Cardiac ventricle fibroblast (primary cell): ENCODE measurements at places on chromosomes 2 and 18. TPM values are rescaled to one million over a fixed set of nuclear protein-coding genes. Genes with fewer than 3 reads are reported as not detected.

GCKR gene
- 0.34 and 0.44 TPM in 2 replicates for total RNA-seq

IL36A gene
- total RNA-seq = not detected in 2 replicates

EVX2 gene
- total RNA-seq = not detected in 2 replicates

CPO gene
- not detected in 2 replicates for total RNA-seq

NEU4 gene
- total RNA-seq = not detected in 2 replicates

NPAS2 gene
- total RNA-seq = 12.7 and 19.4 TPM in 2 replicates
